ENCODE measurements at places on chromosomes 11 and 22.

GRCh38 chr11:2452321-2453012 lies 7.7 kb downstream of the KCNQ1 start:
- DNase-seq = no peak

- no peak for DNase-seq
Measured at GRCh38 chr11:22461626-22462025, 123.4 kb downstream of the SLC17A6 start.

DNA sequence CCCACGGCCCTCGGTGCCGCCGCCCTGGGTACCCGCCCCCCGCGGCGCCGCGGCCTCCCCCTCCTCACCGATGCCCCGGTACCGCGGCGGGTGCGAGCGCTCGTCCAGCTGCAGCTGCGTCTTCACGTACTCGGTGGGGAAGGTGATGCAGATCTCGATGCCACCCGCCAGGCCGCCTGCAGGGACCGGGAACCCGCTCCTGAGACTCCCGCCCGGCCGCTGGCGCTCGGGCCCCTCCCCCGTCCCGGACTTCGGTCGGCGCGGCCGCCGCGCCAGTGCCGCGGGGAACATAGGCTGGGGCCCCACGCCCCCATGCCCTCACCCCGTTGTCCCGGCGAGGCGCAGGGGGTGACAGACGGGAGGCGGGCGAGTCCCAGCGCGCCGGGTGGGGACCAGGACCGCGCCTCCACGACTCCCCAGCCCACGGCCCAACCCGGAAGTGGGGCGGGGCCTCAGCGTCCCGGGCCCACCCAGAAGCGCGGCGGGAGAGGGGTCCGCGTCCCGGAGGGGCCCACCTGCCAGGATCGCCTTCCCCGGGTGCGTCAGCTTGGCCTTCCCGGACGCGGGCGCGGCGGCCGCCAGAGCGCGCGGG lies 375 bp downstream of the SLC25A1 start:
- DNase-seq = no peak

DNA sequence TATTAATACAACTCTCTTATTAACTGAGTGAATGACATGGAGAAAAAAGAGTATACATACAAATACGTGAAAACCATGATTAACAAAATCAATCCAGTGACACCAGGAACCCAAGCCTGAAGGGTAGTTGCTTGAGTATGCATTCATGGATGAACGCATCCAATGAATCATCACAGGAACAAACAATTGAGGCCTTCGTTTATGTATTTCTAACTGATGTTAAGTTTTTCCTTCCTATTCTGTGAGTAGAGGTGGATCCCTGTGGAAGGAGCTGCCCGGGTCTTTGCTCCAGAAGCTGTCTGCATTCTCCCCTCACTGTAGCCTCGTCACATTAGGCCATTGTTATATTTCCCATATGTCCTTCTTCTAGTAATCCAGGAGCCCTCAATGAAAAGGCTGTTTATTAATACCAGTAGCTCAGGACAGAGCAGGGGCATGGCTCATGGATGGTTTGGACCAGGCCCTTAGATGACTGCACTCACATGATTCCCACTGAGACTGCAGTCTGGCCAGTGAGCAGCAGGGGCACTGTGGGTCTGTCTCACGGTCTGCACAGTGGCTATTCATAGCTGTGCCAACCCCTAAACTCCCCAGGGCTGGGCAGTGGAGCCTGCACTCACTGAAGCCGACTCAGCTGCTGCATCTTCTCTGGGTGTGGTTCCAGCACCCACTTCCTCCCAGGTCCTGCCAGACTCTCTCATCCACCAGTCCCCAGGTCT lies 128.1 kb upstream of the TOP3B start:
- DNase-seq = peak; percentile 25

DNA sequence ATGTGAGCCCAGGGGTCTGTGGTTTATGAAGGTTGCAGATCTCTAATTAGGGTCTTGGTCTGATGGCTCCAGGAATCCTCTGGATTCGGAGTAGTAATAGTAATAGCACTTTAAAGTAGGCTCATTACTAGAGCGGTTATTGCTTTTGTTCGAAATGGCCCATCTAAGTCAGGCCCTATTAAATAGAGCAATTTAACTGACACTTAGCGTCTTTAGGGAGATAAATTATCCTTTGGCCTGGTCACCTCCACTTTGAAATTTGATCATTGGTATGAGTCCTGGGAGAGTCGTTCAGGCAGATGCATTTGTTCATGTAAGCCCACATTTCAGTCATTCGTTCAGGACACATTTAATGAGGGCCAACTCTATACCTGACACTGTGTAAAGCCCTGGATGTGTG lies 54.8 kb downstream of the LDLRAD3 start:
- no peak for DNase-seq

DNA sequence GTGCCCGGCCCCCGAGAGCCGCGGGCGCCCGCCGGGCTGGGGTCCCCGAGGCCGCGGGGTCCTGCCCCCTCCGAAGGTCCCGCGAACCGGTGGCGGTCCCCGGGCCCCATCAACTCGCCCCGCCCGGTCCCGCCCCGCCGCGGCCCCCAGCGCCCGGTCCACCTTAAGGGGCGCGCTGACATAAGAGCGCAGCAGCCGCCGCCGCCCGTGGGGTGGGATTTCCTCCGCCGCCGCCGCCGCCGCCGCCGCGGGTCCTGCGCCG lies at the start of gene ZDHHC8:
Gene ZDHHC8 (plus strand): TSS at position 208 of the 262 bp plus-strand sequence. CDS start 144 bp downstream, outside the sequence.
- no peak for DNase-seq

DNA sequence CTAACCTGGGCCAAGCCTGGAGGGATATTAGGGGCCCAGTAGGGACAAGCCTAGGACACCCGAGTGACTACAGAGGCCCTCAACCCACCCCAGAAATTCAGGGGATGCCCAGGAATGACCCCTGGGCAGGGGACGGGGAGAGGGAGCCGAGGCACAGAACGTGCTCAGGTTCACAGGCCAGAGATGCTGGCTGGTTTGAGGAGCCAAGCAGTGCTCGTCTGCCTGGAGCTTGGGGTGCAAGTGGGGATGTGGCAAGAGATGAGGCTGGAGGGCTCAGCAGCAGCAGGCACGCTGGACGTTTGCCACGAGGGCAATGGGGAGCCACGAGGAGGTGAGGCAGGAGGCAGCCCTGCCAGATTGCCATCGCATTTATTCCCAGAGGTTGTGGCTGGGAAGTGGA lies 34.0 kb upstream of the EMID1 start:
- DNase-seq = no peak

- DNase-seq = no peak
Measured at GRCh38 chr11:65470433-65471049, 28.3 kb upstream of the MALAT1 start.

- no peak for DNase-seq
Measured at GRCh38 chr11:35938231-35938630, 5.6 kb upstream of the LDLRAD3 start.

DNA sequence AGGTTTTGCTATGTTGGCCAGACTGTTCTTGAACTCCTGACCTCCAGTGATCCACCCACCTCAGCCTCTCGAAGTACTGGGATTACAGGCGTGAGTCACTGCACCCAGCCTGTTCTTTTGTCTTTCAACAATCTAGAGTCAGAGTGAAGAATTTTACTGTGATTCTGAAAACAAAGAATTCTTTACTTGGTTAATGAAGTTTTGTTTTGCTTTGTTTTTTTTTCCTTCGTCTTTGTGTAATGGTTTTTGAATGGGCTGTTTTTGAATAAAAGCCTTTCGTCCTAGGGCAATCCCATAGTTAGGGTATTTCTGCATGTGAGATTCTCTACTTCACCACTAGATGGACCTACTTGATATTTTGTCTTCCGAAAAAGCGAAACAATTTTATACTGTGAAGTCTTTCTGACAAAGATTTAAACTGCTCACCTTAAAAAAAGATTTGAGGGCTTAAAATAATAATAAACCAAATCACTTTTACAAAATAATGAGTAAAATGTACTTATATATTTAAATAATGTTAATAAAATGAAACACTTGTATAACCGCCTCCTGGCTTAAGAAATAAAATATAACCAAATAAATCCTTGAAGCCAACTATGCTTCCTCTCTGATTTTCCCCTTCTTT lies 43.4 kb upstream of the SC5D start:
- no peak for DNase-seq

DNA sequence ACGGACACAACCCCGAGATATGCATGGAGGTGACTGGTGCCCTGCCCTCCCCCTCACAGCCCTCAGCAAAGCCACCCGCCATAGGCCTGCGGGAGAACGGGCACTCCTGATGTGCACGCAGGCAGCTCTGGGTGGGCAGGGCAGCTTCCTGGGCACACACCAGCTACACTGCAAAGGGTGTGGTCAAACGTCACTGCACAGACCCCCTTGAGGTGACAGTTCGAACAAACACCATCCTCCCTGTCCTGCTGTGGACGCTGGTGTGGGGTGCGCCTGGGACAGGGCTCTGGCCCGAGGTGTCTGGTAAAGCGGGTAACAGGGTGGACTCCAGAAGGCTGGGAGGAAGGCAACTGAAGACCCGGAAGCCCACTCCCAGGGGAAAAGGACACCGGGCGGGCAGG lies 21.9 kb upstream of the MOB2 start:
- DNase-seq = no peak

DNA sequence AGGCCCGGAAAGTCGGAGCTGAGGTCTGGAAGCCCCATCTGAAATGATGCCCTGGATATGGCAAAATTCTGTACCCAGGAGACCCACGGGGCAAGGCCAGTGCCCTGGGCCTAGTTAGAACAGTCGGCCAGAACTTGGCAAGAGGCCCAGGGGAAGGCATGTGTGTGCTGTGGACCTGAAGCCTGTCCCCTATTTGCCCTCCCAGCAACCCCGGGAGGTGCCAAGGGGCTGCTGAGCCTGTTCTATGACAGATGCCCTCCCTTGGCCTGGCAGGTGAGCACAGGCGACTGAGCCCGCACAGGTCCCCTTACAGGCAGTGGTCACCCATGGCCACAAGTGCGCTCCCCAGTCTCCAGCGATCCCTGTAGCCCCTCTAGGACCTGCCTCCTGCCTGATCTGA lies 51.7 kb downstream of the NAT10 start:
- DNase-seq = no peak

GRCh38 chr11:101862391-101863233 lies 52.2 kb upstream of the CEP126 start:
- no peak for DNase-seq

GRCh38 chr22:41845380-41846267 lies 12.7 kb downstream of the SREBF2 start:
- no peak for DNase-seq

GRCh38 chr11:60847281-60847680 lies 5.4 kb downstream of the CCDC86 start:
- no peak for DNase-seq

DNA sequence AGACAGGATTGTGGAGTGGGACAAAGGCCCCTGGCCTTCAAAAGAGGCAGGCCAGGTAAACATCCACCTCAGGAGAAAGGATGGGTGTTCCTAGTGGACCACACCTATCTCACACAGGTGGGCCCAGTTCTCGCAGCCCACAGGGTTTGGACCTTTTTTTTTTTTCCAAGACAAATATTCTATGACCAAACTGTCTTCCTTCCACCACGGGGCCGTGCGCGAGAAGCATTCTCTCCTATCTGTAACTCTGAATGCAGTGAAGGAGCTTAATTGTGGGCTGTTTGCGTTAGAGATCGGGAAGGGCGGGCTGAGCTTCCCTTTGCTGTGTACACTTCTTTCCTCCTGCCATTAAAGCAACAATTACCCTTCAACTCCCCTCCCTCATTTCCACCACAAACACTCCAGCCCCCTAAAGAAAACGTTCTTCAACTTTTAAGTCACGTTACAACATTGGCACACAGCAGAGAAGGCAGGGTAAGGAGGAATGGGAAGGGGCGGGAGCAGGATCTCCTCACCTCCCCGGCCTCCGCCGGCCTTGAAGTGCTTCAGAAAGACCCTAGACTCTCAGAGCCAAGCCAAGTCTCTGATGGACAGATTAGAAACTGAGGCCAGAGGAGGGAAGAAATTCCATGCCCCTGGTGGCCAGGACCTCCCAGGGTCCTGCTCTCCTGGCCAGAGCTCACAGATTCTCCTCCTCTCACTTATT lies 238.4 kb downstream of the BUD13 start:
- DNase-seq = no peak

- DNase-seq = no peak
Measured at GRCh38 chr11:119684361-119685110, 44.5 kb downstream of the NECTIN1 start.

- DNase-seq = no peak
Measured at GRCh38 chr11:35804451-35805040, 139.3 kb upstream of the LDLRAD3 start.

DNA sequence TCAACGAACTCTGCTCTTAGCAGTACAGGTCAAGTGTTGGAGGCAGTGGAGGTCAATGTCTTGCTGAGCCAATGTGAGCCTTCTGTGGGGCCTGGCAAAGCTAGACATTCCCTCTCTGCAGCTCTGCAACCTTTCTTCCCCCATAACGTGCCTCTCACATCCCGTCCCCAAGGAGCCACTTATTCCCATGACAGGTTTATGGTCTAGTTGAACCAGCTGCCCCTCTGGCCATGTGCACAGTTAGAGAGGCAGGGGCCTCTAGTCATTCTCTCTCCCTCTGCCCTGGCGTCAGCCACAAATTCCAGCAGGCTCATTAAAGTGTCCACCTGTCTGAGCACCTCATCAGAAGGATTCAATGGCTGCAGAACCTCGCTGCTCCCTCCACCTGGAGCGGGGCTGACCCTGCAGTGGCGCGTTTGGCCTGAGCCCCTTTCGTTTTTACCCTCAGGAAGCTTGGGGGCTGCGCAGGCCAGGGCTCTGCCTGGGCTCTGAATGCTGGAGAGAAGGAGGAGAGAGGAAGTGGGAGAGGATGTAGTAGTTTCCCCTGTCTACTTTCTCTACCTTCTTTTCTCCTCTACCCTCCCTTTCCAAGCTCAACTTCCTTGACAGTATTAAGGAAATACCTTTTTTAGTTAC lies 302.1 kb upstream of the B3GAT1 start:
- no peak for DNase-seq

GRCh38 chr22:17109113-17109865 lies 11.9 kb downstream of the TMEM121B start:
- no peak for DNase-seq

DNA sequence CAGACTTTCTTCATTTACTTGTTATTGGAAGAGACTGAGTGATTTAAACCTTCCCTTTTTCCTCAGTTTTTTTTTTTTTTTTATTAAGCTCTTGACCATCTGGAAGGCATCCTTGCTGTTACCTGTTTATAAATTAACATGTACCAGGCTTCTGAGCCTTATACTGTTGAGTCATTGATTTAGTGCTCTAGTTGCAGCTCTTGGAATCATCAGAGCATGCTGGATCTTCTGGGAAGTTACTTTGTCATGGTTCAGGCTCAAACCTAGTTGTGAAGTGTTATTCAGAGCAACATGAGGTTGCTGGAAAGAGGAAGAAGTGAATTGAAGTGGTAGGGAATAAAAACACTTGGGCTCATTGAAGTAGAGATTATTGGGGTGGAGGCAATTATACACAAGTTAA lies 6.3 kb downstream of the ZDHHC5 start:
- no peak for DNase-seq

DNA sequence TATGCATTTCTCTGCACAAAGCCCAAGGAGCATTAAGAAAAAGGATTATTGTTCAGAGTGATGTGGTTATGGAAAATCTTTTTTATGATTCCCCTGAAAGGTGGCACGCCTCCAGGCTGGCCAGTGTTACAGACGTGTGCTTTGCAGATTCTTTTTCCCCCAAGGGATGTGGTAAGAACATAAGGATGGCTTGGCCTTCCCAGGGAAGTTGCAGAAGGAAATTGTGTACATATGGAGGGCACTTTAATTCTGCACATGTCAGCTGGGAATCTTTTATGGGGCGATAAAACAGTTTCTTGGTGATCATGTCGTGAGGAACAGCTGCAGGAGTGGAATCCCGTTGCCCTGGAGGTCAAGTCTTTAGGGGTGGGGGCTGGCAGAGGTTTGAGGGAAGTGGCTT lies 9.7 kb downstream of the SMARCB1 start:
- DNase-seq = no peak

All from iPS DF 6.9 (cell line).